Thoracic aorta (tissue), 2 donors: ENCODE measurements at places on chromosomes 7 and 10. TPM values are rescaled to one million over a fixed set of nuclear protein-coding genes. Genes with fewer than 3 reads are reported as not detected.

DNA sequence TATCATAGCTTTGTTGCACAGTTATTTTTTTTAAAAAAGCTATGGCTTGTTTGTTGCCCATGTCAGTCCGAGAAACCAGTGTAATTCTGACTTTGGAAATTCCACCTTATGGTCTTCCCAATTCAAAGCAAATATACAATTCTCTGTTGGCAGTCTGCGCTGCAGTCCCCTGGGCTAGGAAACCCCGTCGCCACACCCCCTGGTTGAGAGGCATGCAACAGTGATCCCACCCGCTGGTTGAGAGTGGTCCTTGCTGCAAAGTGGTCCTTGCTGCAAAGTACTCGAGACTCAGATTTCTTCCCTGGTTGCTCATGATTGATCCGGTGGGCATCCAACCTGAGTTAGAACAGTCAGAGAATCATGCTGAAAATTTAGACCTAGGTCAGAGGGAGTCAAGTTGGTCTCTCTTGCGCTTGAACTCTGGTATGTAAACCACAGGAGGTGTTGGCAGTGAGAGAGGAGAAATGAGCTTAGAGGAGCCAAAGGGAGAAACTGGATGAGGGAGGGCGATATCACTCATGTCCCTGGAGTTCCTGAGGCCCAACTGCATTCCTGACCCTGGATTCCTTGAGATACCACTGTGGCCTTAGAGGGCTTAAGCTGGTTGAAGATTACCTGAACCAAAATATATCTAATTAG is 45.0 kb upstream of the STK17A start:
- no peak for DNase-seq

- no peak for DNase-seq
Measured at GRCh38 chr10:75286901-75287300, 51.1 kb upstream of the COMTD1 start.

DNA sequence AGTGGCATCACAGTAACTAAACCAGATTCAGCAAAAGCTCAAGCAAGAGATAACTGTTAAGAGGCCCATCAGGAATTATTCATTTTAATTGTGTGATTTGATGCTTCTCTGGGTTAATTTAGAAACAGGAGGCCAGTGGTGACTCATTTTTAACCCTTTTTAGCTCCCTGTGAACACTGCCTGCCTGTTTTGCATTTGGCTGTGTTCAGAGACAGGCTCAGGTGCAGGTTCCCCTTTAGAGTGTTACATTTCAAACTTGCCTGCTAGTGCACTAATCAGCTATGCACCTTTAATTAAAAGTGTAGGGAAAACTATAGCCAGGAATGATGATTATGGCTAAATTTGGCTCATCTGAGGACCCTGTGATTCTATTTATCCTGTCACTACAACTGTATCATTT is 6.5 kb downstream of the STAMBPL1 start:
- no peak for DNase-seq

DNA sequence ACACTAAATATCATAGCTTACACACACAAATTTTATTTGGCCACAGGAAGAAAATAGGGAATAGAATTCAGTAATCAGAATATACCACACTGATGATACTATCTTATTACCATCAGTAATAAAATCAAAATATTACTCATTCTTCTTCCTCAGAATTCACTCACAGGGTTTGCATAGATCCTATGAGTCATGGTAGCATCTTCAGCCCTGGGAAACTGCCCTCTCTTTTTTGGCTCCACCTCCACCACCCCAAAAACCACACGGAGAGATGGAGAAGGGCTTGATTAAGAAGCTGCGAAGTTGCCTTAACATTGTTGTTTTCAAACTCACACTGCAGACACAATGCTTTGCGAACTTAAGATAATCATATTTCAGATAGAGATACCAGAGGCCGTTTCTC is 154.1 kb upstream of the AHR start:
- DNase-seq: no peak

DNA sequence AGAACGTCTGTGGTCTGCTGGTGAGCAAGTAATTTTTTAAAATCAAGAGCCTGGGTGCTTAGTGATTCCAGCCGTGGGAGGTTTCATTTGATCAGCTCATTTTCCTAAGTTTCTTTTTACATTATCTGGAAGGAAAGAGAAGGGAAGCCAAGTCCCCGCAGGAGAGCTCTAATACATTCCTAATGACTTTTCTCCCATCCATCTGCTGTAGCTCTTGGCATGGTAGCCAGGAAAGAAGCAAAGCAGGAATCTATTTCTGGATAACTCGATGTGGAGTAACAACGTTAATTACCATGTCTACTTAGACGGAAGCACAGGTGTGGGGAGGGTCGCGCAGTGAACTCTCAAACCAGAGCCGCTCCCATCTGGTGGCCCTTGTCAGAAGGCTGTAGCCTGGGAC is 121.9 kb downstream of the PAXIP1 start:
- no peak for DNase-seq

DNA sequence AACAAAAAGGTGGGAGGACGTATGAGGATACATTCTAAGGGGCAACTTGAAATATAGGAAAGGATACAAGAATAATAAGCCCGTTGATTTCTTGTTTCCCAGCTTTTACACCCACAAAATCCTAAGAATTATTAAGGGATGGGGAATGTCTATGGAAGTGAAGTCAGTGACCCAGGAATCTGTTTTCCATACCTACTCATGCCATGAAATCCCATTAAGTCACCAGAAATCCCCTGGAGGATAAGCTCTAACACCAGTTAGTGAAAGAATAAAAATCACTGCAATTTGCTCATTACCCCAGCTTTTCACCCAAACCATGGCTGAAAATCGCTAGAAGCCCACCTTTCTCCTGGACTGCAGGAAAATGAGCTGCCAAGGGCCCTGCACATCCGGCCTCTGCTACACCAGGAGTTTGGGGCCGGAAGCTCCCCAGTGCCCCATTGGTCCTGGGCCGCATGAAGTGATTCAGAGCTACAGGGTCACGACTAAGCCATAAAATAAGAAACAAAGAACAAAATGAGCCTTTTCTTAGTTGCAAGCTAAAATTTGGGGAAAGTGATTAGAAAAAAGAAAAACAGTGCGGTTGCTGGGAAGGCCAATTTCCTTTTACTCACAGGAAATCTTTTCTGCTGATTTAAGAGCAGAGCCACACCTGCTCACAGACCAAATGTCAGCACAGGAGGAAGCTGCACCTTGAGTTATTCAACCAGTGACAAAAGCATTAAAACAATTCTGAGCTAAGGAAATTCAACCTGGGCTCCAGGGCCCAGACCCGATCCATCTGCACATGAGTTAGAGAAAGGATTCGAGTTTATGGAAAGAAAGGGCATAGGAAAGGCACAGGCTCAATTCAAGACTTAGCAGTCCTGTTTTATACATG is 40.3 kb downstream of the HIPK2 start:
- no peak for DNase-seq

GRCh38 chr10:133230387-133231195 is 574 bp downstream of the UTF1 start:
- no peak for DNase-seq

DNA sequence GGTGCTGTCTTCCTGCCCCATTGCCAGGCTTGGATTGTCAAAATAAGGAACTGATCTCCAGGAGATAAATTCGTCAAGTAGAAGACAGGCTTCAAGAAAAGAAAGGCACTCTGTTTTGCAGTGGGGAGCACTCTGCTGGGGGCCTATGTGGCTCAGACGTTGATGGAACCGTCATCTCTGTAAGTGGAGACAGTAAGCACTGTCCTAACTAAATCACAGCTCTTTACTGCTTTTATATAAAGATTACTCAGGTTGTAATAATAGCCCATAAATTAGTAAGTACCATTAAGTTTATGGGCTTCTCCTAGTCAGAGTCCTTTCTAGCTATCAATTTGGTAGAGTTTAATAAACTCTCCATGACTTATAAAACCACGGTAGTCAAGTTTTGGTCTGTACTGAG is 249.9 kb downstream of the FRMD4A start:
- no peak for DNase-seq

GRCh38 chr10:49568235-49568634 is 29.3 kb upstream of the ERCC6 start:
- no peak for DNase-seq

- no peak for DNase-seq
Measured at GRCh38 chr10:113965077-113965476, 78.6 kb upstream of the ADRB1 start.

LMTK2 gene
- total RNA-seq: 17.6 TPM

OR6B1 gene
- not detected for total RNA-seq

ARPC1A gene
- total RNA-seq: 99.5 TPM

TAX1BP1 gene
- 91.4 TPM for total RNA-seq

GJD4 gene
- not detected for total RNA-seq

ZNF853 gene
- 31.4 TPM for total RNA-seq

MUC12 gene
- not detected for total RNA-seq

CRYGN gene
- total RNA-seq: 0.35 TPM

PPIF gene
- total RNA-seq: 5.7 TPM

CRPPA gene
- total RNA-seq: 2.1 TPM
